ENCODE measurements at places on chromosomes 1 and 21.
A peak's percentile ranks its signal among the peaks of the same experiment; 100 is the strongest.

- H3K4me3 ChIP-seq = no peak overlapping the region
- H3K4me1 ChIP-seq = no peaks in the 10 kb centered on the region
- no peaks in the 10 kb centered on the region for H3K27me3 ChIP-seq
- no peaks in the 10 kb centered on the region for H3K36me3 ChIP-seq
- no peak overlapping the region for H3K27ac ChIP-seq
- DNase-seq = no peak
Measured at GRCh38 chr1:49106445-49106844, 329.8 kb upstream of the BEND5 start.

DNA sequence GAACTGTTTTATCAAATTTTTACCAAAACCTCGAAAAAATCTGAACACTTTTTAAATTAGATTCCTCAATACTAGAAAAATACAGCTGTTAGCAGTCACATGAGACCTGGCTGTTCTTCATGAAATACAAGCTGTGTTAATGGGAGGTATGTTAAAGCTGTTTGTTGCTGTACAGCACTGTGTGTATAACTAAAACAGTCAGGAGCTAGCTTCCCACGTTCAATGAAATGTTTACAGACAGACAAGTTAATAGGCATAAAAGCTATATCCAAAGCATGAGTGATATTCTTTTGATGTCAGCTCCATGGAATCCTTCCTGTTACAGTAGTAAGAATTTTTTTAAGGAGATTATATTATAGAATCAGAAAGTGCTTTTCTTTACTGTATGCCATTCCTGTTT lies 223.2 kb upstream of the FOXD3 start:
- no peaks in the 10 kb centered on the region for H3K27me3 ChIP-seq
- no peaks in the 10 kb centered on the region for H3K36me3 ChIP-seq
- DNase-seq = no peak
- no peaks in the 10 kb centered on the region for H3K4me1 ChIP-seq
- H3K4me3 ChIP-seq = no peak overlapping the region

DNA sequence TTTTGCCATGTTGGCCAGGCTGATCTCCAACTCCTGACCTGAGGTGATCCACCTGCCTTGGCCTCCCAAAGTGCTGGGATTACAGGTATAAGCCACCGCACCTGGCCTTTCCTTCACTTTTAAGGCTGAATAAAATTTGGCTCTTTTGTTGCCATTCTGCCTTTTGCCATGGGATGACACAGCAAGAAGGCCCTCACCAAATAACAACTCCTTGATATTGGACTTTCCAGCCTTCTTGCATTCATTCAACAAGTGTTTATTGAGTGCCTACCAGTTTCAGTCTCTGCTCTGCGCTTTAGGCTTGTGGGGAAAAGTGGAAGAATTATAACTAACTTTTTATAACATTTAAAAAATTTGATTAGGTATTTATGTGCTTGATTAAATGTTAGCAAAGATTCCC lies 1.9 kb upstream of the NVL start:
- peaks cover 5% of the 10 kb centered on the region for H3K36me3 ChIP-seq
- no peak overlapping the region for H3K27ac ChIP-seq
- DNase-seq = no peak
- H3K27me3 ChIP-seq = no peaks in the 10 kb centered on the region
- H3K4me3 ChIP-seq = no peak overlapping the region
- H3K4me1 ChIP-seq = peaks cover 3% of the 10 kb centered on the region

GRCh38 chr1:28088168-28088961 lies at the start of gene EYA3:
TSS of gene EYA3 (minus strand) at chr1:28088610. CDS start at chr1:28058026, 30,584 bp downstream.
- peak; percentile 99 for DNase-seq
- H3K4me1 ChIP-seq = peaks cover 11% of the 10 kb centered on the region
- peak within 1 kb of the TSS; percentile 82 for H3K27ac ChIP-seq
- no peaks in the 10 kb centered on the region for H3K36me3 ChIP-seq
- H3K4me3 ChIP-seq = peak within 1 kb of the TSS; percentile 92
- no peaks in the 10 kb centered on the region for H3K27me3 ChIP-seq

- no peaks in the 10 kb centered on the region for H3K36me3 ChIP-seq
- no peaks in the 10 kb centered on the region for H3K4me1 ChIP-seq
- no peaks in the 10 kb centered on the region for H3K27me3 ChIP-seq
- no peak for DNase-seq
- no peak overlapping the region for H3K27ac ChIP-seq
Measured at GRCh38 chr1:159845751-159846629, 16.5 kb downstream of the VSIG8 start.

GRCh38 chr1:190067592-190067991 lies 410.1 kb downstream of the BRINP3 start:
- H3K27me3 ChIP-seq = no peaks in the 10 kb centered on the region
- no peak overlapping the region for H3K4me3 ChIP-seq
- H3K36me3 ChIP-seq = no peaks in the 10 kb centered on the region
- DNase-seq = no peak
- H3K27ac ChIP-seq = no peak overlapping the region

All from naive thymus-derived CD4-positive, alpha-beta T cell (primary cell).